Foreskin melanocyte (primary cell): ENCODE measurements at places on chromosomes 4 and X.

DNA sequence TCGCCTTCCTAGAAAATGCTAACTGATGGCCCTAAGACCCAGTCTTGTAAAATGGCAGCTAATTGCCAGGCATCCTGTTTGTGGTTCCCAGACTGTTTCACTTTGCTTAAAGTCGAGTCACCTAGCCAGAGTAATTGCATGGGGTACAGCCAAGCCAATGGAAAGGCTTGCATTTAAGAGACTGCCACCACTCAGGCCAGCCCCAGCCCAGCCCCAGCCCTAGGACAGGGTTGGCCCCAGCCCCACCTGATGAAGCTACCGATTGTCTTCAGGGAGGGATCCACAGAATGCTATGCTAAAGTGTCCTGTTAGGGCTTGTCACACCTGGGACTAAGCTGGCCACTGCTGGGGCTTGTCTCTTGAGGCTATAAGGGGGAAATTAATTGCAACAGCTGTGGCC, 194.6 kb upstream of the KLF3 start:
- DNase-seq, result no peak

- peak; percentile 19 for DNase-seq
Observed at GRCh38 chr4:153419673-153420278, 46.4 kb upstream of the TMEM131L start.

- DNase-seq, result no peak
Observed at GRCh38 chr4:137367620-137368019, 164.7 kb downstream of the PCDH18 start.

- DNase-seq, result no peak
Observed at GRCh38 chr4:80263541-80264351, 2.7 kb upstream of the FGF5 start.

- no peak for DNase-seq
Observed at GRCh38 chrX:79604364-79604763, 237.2 kb upstream of the ITM2A start.
